LoVo (cell line): ENCODE measurements at places on chromosomes 7 and 10.

GRCh38 chr7:43204081-43204480 lies 91.6 kb downstream of the HECW1 start:
- DNase-seq = no peak

DNA sequence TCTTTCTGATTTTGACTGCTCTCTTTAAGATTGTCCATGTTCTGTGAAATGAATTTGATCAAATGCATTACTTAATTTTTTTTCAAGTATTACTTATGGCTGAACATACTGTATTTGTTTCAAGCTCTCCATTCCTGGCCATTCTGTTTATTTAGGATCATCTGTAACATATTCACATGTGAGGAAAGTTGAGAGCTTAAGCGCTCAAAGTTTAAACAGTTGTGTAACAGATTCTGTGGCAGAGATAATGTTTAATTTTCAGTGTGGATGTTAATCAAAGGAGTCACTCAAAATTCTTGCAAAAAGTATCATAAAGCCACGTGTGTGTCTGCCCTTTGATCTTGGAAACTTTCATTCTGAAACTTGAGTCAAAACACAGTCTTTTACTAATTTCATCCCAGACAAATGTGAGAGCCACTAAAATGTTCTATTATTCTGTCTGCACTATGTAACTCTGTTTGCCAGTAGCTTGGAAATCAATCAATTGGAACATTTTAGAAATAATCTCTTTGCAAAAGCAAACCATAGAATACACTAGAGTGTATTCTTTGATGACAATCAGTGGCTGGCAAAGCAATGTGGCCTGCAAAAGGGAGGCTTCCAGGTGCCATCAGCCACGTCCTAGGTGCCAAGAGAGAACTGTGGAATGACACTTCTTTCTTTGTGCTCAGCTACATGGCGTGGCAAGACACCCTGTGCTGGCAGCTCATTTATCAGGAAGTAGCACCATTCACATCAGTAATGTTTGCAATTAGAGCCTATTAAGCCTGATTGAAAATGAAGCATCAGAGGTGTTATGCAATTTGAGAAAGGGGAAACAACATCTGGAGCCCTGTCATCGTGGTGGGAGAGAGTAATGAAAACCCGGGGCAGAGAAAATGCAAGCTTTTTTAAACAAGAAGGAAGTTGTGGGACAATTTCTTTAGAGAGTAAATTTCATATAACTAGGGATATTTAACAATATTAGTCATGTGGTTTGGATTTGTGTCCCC lies 40.9 kb downstream of the ARL5B start:
- DNase-seq = no peak

- DNase-seq = no peak
Observed at GRCh38 chr10:101839416-101840063, 4.1 kb downstream of the KCNIP2 start.

DNA sequence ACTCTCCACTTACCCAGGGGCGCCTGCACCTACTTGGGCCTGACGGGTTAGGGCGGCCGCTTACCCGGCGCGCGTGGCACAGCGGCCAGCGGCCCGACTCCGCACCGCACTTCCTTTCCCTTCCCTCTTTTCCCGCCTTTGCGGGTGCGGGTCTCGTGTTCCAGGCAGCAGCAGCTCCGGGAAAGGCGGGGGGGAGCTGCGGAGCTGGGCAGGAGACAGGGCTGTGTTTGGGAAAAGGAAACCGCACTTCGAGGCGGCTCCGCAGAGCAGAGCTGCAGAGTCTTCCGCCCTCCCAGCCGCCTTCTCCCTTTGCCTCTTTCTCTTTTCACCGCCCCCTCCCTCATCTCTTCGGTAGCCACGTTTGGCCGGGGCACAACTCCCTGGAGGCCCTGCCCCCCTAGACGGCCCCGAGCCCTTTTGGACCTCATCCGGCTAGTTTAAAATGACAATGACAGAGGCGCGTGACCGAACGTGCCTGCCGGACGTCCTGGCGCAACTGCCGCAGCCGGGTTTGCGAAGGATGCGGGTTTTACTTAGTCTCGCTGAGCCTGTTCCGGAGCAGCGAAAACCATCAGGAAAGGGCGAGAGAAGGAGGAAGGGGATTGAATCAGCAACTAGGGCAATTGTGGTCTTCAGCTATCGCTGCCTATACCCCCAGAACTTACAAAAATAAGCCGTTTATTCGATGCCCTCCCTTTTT lies 7.9 kb upstream of the PAX2 start:
- DNase-seq = no peak

GRCh38 chr10:47033081-47033480 lies 121.9 kb downstream of the PTPN20 start:
- no peak for DNase-seq

DNA sequence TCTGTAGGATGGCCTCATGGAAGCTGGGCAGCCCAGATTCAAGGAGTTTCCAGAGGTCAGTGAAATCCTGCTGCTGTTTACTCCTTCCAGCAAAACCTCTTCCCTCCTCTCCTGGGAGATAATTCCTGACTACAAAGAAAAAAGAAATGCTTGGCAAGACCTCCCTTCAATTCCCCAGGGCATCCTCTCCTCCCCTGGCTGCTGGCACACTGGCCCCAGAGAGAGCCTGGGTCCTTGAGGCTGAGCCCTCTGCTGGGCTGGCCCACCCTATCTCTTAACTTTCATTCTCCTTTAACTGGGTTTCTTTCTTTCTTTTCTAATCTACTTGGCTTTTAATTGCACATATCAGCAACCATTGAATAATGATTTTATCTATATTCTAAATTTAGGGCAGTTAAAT lies 7.7 kb downstream of the DRGX start:
- DNase-seq = no peak

- DNase-seq = no peak
Observed at GRCh38 chr10:77393821-77394501, 243.6 kb downstream of the KCNMA1 start.
